ENCODE measurements at places on chromosomes 16 and 17.

- DNase-seq: peak; percentile 51
These were observed 377.1 kb downstream of the CNTNAP4 start for GRCh38 chr16:76654088-76654820.

- no peak for DNase-seq
These were observed 40.8 kb downstream of the RPA1 start for GRCh38 chr17:1870592-1870991.

GRCh38 chr16:638034-638543 lies 2.0 kb upstream of the METTL26 start:
- DNase-seq: no peak

DNA sequence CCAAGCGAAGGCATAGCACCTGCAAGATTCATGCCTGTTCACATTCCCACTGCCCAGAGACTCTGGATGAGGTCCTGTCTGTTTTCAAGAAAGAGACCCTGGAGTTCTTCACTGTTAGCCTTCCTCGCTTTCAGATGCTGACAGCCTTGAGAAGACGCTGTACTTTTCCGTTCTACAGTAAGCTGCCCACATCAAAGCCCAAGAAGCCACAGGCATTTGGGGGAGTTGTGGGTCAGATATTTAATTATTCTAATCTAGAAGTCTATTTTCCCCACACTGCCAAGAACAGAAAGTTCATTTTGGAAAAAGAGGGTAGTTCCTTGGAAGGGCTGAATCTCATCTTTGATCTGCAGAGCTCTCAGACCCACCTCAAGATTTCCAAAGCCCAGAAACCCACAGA lies 127.9 kb downstream of the AXIN2 start:
- DNase-seq: no peak

DNA sequence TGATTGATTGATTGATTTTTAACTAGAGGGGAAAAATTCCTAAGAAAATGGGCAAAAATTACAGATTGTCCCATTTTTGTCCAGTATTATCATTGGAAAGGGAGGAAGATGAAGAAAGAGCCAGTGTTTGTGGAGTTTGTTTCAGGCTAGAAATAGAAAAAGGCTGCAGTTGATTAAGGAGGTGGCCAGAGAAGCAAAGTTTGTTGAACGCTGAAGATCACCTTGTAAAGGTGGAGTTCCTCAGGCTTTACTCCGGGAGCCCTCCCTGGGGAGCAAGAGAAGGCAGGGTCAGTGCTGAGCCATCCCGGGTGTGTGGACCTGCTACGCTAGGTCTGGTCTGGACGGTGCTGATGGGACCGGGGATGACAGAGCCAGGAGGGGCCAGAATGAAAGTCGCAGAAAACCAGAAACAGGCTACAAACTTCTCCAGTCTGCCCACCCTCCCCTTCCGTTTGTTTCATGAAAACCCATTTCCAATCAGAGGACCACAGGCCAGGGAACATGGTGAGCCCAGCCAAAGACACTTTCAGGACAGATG lies 222.6 kb upstream of the FOXF1 start:
- no peak for DNase-seq

- no peak for DNase-seq
These were observed 40.4 kb downstream of the ZNF778 start for GRCh38 chr16:89257757-89258465.

GRCh38 chr17:3979290-3979611 lies 15.0 kb upstream of the ATP2A3 start:
- no peak for DNase-seq

- no peak for DNase-seq
These were observed 9.3 kb downstream of the CTRB2 start for GRCh38 chr16:75197522-75198134.

DNA sequence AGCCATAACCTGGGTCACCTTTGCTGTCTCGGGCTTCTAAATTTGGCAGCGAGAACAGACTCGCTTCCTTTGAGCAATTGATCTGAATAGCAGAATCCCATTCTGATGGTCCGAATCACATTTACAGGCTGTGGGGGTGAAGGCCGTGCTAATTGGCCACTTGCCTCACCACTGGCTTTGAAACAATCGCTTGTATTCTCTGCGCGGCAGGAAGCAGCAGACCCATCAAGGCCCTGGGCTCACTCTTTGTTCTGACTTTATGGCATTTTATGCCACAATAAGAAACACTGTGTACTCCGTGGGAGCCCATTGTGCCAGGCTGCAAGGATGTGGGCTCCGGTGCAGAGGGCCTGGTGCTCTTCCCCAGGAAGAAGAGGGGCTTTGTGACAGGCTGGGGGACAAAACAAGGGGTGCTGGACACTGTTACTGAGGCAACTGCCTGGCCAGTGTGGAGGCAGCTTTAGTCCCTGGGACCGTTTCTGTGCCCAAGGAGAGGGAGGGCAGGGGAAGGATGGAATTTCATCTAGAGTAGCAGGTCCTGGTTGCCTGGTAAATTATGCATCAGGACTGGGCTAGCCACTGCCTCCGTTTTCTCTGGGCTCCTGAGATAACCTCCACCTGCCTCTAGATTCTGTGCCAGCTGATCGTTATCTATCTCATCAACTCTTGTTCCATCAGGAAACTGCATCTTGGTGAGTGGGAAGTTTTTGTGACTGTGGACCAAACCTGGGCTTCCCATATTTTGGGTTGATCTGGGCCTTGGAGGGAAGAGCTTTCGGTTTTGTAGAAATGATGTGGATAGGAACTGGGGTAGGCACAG lies 78.5 kb downstream of the MRC2 start:
- no peak for DNase-seq

DNA sequence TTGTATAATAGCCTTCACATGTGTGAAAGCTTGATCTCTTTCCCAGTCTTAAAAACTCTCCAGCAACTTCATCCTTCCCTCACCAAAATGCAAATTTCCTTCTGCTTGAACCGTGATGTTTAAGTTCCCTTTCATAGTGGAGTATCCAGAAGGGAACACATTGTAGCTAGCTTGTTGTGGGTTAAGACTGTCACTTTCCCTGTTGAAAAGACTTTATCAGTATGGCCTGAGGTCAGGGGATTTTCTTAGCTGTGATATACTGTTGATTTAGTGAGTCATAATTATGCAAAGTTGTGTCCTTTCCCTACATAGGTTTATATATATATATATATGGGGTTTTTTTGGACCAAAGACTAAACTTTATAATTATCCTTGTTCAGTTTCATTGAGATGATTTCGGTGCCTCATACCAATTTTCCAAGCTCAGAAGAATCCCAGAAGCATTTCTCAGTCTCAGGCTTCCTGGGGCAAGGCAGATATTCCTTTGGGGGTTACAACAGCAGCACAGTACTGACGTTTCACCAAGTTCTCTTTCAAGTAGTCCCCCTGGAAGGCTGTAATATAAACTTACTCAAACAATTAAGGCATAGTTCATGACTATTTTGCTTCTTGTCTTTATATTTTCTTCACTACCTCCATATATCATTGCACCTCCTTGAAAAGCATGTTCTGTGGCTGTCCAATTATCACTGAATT lies 35.7 kb downstream of the ESRP2 start:
- DNase-seq: no peak

GRCh38 chr16:5502944-5503343 lies 405.3 kb upstream of the EEF2KMT start:
- DNase-seq: no peak

- DNase-seq: no peak
These were observed 35.1 kb downstream of the DDX19A start for GRCh38 chr16:70381604-70382342.

- no peak for DNase-seq
These were observed 410.4 kb upstream of the CDH11 start for GRCh38 chr16:65532258-65532657.

DNA sequence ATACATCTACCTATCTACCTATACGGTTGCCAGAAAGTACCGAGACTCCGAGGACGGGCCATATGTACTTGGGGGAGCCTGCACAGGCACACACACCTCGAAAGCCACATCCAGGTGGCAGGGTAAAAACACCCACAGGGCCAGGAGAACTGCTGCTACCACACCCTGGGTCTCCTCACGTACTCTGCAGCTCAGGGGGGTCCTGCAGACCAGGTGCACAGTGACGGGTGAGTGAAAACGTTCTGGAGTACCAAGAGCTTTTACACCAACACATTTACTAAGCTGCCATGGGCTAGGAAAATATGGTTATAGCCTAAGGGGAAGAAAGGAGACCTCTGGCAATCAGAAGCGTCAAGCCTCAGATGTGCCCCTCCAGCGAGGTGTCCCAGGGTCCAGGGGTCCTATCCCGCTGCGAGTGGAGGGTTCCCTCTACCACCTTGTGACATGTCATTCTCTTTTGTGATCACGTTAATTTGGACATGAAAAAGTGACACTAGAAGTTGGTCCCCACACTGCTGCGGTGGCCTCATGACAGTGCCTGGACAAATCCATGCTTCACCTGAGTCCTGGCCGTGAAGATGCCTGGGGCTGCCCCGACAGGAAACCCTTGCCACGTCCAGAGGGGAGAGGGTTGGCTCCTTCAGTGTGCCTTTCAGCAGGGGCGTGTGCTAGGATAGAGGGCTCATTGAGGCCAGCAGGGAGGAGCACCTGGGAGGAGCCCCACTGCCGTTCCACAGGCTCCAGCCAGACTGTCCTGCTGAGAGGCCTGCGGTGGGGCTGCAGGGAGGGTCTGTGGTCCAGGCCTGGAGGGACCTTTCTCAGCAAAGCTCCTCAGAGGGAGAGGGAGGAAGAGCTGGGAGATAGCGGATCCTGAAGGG lies 1.8 kb downstream of the CANT1 start:
- no peak for DNase-seq

- no peak for DNase-seq
These were observed 64.2 kb upstream of the METRNL start for GRCh38 chr17:83014940-83015910.

GRCh38 chr16:9099131-9099625 lies 7.7 kb downstream of the HAPSTR1 start:
- no peak for DNase-seq

DNA sequence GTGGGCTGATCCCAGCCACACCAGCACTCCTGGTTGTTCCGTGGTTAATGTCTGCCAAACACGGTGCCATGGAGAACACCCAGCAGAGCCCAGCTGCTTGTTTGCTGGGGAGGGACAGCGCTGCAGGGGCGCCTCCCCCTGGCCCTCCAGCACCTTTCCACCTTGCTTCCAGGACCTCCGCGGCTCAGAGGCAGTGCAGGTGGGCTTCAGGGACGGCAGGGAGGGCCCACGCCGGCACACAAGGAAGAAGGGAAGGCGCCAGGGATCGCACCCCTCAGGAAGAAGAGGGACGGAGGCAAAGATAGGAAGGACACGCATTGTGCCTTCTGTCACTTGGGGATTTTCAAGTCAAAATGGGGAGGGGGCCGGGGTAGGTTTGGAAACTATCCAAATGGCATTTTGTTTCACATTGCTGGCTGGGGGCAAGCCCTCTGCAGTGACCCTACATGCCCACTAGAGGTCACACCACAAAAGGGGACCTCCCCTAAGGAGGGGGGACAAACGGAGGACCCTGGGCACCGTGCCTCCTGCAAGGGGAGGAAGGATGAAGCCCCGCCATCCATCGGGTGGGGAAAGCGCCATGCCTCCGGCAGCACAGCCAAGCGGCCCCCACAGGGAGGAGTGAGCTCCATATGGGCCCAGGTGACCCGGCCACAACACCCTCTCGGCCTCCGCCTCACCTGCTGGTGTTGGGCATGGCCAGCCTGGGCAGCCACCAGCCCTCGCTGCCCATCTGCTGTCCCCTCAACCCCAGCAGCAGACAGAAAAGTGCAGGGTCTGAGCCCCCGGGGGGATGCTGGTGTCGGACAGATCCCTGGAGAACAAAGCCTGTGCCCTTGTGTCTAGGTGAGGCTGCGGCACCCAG lies 7.5 kb upstream of the C16orf95 start:
- DNase-seq: no peak

- no peak for DNase-seq
These were observed 606.2 kb downstream of the WWOX start for GRCh38 chr16:78705694-78706093.

DNA sequence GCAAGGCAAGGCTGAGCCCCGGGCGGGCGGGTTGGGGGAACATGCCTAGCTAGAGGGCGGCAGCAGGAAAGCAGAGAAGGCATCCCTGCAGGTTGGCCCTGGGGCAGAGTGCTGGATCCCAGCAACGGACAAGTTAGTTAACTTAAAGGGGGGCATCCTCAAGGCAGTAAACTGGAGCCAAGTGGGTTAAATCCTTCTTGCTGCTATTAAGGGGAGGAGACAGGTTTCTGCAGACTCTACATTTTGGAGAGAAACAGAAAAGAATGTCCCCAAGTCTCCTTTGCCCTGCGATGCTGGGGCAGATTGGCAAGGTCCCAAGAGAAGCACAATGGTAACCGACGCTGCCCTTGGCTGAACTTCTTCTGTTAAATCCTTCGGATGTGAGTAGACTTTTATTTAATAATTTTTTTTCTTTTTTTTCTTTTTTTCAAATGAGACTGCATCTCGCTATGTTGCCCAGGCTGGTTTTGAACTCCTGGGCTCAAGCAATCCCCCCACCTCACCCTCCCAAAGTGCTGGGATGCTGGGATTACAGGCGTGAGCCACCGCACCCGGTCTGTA lies 14.0 kb downstream of the ATP5PD start:
- no peak for DNase-seq

GRCh38 chr17:4558347-4558971 lies 1.9 kb downstream of the GGT6 start:
- no peak for DNase-seq

DNA sequence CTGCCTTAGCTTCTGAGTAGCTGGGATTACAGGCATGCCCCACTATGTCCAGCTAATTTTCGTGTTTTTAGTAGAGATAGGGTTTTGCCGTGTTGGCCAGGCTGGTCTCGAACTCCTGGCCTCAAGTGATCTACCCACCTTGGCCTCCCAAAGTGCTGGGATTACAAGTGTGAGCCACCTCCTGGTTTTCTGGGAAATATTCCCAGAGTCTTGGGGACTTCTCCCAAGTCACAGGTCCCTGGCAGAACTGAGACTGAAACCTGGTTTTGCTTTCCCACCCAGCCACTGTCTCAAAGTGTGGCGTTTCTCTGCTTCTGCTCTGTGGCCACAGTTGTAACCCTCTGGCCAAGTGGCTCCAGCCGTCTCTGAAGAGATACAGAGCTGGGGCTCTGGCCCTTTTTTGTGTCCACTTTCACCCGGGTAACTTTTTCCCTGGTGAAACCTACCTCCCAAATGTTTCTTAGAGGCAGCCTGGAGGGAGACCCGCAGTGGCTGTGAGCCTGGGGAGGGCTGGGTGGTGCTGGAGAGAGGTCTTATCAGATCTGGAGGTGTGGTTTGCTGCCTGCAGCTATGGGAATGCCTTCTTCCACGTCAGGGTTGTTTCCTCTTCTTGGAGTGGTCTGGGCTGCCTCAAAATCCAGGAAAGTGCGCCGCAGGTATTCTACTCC lies 5.1 kb downstream of the KSR1 start:
- no peak for DNase-seq

- no peak for DNase-seq
These were observed 106.1 kb downstream of the ZNF423 start for GRCh38 chr16:49749816-49750215.

- DNase-seq: no peak
These were observed 2.8 kb downstream of the WNK4 start for GRCh38 chr17:42783062-42783790.

DNA sequence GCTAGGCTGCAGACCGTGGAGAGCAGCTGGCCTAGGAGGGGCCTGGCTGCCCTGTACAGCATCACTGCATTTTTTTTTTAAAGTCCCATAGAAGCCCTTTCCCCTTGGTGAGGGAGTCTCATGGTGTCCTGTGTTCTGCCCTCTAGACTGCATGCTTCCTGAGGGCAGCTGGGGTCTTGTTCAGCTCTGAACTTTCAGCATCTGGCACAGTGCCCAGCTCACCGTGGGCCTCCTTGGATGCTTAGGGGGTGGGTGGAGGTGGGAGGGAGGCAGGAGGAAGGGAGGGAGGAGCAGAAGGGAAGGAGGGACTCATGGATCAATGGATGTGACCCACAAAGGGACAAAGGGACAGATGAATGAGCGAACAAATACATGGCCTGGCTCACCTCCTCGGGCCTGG lies 63.4 kb upstream of the TMEM97 start:
- DNase-seq: no peak

All from NCI-H2227 treated with DMSO at 0.1 percent for 48 hours (cell line).